ENCODE measurements at places on chromosomes 2 and 18.

- H3K4me1 ChIP-seq = no peaks in the 10 kb centered on the region
- H3K27ac ChIP-seq = no peak overlapping the region
- no peaks in the 10 kb centered on the region for H3K36me3 ChIP-seq
- no peak for DNase-seq
- no peak overlapping the region for H3K4me3 ChIP-seq
These were observed 136.7 kb upstream of the NCK2 start for GRCh38 chr2:105607920-105608504.

DNA sequence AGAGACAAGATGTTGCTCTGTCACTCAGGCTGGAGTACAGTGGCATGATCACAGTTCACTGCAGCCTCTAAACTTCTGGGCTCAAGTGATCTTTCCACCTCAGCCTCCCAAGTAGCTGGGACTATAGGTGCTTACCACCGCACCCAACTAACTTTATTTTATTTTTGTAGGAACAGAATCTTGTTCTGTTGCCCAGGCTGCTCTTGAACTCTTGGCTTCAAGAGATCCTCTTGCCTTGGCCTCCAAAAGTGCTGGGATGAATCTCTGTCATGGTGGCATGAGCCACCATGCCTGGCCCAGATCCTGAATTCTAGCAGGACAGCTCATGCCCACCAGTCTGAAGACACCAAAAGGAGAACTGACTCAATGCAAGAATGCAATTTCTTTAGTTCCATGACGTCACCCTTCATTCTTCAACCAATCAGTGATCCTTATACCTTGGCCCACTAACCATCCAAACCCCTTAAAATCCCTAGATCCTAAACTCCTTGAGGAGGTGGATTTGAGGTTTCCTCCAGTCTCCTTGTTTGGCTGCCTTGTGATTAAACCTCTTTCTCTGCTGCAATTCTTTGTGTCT lies 25.6 kb upstream of the CXXC1 start:
- H3K4me3 ChIP-seq = no peak overlapping the region
- H3K27me3 ChIP-seq = no peaks in the 10 kb centered on the region
- H3K27ac ChIP-seq = no peak overlapping the region
- peak; percentile 29 for DNase-seq
- H3K4me1 ChIP-seq = no peaks in the 10 kb centered on the region
- no peaks in the 10 kb centered on the region for H3K36me3 ChIP-seq

DNA sequence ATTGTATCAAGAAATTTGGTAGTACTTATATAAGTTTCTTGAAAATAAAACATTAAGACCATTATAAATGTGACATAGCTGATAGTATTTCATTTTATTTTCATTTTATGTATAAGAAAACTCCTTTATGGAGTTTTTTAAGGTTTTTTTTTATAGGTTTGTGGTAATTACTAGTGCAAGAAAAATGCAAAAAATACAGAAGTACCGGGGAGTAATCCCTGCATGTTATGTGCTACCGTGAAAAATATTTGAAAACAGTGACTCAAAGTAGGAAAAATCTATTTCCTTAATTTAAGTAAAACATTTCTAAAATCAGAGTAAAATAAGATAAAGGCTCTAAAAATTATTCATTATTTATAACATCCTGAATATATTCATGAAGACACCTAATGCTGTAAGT lies 21.6 kb downstream of the ZSWIM2 start:
- no peaks in the 10 kb centered on the region for H3K36me3 ChIP-seq
- DNase-seq = no peak
- no peak overlapping the region for H3K27ac ChIP-seq
- H3K4me1 ChIP-seq = no peaks in the 10 kb centered on the region
- H3K27me3 ChIP-seq = no peaks in the 10 kb centered on the region

DNA sequence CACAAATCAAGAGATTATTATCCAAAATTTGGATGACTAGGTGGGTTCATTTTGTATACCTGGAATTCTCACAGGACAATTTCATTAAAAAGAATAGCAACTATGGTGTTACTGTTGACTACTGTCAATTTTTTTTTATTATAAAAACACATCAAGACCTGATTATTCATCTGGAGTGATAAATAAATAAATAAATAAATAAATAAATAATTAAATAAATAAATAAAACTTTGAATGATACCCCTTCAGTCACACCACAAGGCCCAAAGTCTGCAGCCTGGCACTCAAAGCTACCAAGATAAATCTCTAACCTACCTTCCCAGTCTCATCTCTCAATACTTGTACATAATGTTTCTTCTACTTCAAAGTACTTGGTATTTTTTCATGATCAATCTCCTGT lies 294.0 kb upstream of the KLHL29 start:
- no peak overlapping the region for H3K4me3 ChIP-seq
- no peak overlapping the region for H3K27ac ChIP-seq
- no peaks in the 10 kb centered on the region for H3K27me3 ChIP-seq
- no peak for DNase-seq
- peaks cover 1% of the 10 kb centered on the region for H3K36me3 ChIP-seq

DNA sequence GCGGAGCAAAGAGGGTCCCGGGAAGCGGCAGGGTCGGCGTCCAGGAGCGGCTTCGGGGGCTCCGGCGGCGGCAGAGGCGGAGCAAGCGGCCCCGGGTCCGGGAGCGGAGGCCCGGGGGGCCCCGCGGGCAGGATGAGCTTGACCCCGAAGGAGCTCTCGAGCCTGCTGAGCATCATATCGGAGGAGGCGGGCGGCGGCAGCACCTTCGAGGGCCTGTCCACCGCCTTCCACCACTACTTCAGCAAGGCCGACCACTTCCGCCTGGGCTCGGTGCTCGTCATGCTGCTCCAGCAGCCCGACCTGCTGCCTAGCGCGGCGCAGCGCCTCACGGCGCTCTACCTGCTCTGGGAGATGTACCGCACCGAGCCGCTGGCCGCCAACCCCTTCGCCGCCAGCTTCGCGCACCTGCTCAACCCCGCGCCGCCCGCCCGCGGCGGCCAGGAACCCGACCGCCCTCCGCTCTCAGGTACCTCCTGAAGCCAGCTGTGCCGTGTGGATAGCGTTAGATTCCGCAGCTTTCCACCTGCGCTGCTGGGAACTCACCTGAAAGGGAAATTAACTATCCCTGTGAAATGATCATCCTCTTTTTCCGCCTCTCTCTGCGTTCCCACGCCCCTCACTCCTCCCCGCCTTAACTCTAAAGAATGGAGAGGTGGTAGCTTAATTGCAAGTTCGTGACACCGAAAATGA lies 472 bp downstream of the CNOT11 start:
- H3K4me3 ChIP-seq = peak overlapping the region; percentile 86
- H3K4me1 ChIP-seq = peaks cover 9% of the 10 kb centered on the region
- H3K27me3 ChIP-seq = no peaks in the 10 kb centered on the region
- H3K36me3 ChIP-seq = peaks cover 2% of the 10 kb centered on the region

GRCh38 chr2:164967781-164968228 lies 12.5 kb upstream of the SLC38A11 start:
- DNase-seq = peak; percentile 97
- H3K4me1 ChIP-seq = no peaks in the 10 kb centered on the region
- H3K4me3 ChIP-seq = no peak overlapping the region
- H3K27me3 ChIP-seq = no peaks in the 10 kb centered on the region
- no peaks in the 10 kb centered on the region for H3K36me3 ChIP-seq
- peak overlapping the region; percentile 20 for H3K27ac ChIP-seq

DNA sequence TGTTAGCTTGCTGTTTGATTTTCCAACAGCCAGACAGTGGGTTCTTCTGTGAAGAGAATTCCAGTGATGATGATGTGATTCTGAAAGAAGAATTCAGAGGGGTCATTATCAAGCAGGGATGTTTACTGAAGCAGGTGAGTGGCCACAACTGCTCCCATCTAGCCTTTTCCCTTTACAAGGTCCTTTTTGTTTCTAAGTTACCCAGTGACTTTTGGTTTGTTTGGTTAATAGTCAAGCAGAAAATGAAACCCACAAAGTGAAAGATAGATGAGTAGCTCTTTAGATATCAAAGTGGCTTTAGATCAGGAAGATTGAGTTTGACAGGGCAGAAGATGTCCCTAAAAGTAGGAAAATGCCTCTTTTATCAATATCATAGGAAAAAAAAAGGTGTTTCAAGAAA lies 23.3 kb downstream of the PLEK start:
- H3K4me1 ChIP-seq = no peaks in the 10 kb centered on the region
- H3K36me3 ChIP-seq = no peaks in the 10 kb centered on the region
- H3K27me3 ChIP-seq = no peaks in the 10 kb centered on the region
- no peak for DNase-seq

DNA sequence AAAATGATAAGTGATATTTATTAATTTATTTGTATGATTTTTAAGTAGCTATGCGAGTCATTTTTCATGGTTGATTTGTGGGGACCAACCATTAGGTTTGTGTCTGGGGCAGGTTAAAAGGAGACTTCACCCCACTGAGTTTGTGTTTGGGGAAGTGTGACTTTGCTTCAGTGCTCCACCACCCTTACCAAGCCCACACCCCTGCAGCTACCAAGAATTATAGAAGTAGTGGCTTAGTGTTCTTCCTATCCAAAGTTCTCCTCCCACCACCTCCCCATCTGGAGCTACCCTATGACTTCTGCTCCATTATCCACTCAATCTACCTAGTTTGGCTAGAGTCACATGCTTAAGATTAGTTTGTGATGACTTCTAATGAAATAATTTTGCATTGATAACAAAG lies 182.1 kb upstream of the ZEB2 start:
- no peak overlapping the region for H3K4me3 ChIP-seq
- H3K4me1 ChIP-seq = peaks cover 4% of the 10 kb centered on the region
- no peaks in the 10 kb centered on the region for H3K27me3 ChIP-seq

- no peak overlapping the region for H3K4me3 ChIP-seq
- no peak for DNase-seq
- no peaks in the 10 kb centered on the region for H3K36me3 ChIP-seq
- no peaks in the 10 kb centered on the region for H3K4me1 ChIP-seq
These were observed 70.6 kb upstream of the PPM1B start for GRCh38 chr2:44098050-44098449.

DNA sequence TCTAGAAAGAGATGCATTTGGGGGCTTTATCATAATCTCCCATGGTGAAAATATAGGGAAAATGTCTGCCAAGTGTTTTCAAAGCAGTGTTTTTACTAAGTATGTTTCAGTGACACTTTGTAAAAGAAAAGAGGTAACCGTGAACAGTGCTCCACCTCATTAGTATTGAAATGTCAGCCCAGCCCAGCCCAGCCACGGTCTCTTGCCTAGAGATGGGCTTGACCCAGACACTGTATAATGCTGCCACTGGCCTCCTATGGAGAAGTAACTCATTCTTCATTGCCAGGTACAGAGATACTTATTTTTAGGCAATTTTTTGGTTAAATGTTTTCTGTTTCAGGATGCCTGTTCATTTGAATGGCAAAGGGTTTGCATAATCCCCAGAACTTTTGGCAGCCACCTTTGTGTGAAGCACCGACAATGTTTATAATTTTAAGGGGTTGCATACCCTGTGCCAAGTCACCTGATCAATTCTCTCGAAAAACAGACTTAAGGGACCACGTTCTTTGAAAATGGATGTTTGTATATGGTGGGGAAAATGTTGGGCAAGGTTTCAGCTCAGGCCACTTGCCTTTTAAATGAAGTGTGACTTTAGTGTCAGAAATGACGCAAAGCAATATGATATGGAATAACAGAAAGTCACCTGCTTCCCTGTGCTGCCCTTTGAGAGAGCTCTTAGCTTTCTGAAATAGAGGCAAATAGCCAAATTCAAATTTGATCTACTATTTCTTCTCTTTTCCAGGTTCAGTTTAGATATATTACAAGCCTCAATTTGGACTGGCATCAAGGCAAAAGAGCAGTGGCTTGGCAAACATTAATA lies 314.5 kb upstream of the RGPD4 start:
- H3K4me1 ChIP-seq = no peaks in the 10 kb centered on the region
- DNase-seq = no peak
- no peak overlapping the region for H3K27ac ChIP-seq
- no peaks in the 10 kb centered on the region for H3K36me3 ChIP-seq
- H3K27me3 ChIP-seq = no peaks in the 10 kb centered on the region

DNA sequence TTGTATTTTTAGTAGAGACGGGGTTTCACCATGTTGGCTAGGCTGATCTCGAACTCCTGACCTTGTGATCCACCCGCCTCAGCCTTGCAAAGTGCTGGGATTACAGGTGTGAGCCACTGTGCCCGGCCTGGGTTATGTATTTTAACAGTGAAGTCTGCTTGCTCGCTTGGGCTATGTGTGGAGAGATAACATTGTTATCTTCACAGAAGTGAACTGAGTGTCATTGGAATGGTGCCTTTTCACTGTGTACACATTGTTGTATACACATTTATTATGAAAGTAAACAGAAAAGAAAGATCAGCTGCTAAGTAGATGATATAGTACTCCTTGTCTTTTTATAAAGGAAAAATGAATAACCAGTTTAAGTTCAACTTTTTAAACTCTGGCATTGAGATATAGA lies 30.4 kb downstream of the RNF138 start:
- no peaks in the 10 kb centered on the region for H3K4me1 ChIP-seq
- H3K27ac ChIP-seq = no peak overlapping the region
- H3K4me3 ChIP-seq = no peak overlapping the region
- no peak for DNase-seq
- H3K27me3 ChIP-seq = no peaks in the 10 kb centered on the region

DNA sequence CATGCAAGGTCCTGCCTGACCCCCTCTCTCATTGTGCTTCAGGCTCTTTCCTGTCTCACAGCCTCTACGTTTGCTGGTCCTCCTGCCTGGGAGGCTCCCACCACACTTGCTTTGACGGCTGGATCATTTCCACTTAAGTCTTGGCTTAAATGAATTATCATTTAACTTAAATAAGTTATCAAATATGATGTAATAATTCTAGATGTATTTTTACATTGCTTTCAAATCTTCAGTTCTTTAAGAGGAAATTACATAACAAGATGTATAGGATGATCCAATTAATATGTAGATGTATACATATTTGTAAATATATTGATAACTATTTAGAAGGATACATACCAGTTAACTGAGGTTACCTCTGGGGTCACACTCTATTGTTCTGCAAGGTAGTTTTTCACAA lies 102.6 kb upstream of the SP3 start:
- DNase-seq = no peak
- peaks cover 3% of the 10 kb centered on the region for H3K4me1 ChIP-seq
- H3K4me3 ChIP-seq = no peak overlapping the region
- no peaks in the 10 kb centered on the region for H3K36me3 ChIP-seq

DNA sequence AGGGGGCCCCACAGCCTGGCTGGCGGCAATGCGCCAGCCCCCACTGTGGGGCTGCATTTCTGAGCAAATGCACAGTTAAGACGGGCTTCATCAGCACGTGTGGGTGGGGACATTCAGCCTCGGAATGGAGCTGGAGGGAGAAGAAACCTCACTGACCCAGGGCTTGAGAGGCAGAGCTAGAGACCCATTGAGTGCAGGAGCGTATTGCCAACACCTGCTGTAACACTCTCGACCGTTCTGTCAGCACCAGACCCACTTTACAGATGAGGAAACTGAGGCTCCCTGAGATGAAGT lies 200.9 kb upstream of the RAB6C start:
- no peak for DNase-seq
- no peaks in the 10 kb centered on the region for H3K27me3 ChIP-seq
- H3K4me1 ChIP-seq = no peaks in the 10 kb centered on the region
- H3K4me3 ChIP-seq = no peak overlapping the region
- H3K27ac ChIP-seq = no peak overlapping the region
